ENCODE measurements at places on chromosomes 1 and 21.

GRCh38 chr1:83796409-83796808 is 202.5 kb downstream of the TTLL7 start:
- DNase-seq: no peak

- peak; percentile 3 for DNase-seq
Measured at GRCh38 chr1:112298558-112298957, 97.5 kb upstream of the CTTNBP2NL start.

- no peak for DNase-seq
Measured at GRCh38 chr1:248421384-248421783, 18.5 kb downstream of the OR2T1 start.

- no peak for DNase-seq
Measured at GRCh38 chr1:244350027-244350426, 101.7 kb downstream of the ADSS2 start.

DNA sequence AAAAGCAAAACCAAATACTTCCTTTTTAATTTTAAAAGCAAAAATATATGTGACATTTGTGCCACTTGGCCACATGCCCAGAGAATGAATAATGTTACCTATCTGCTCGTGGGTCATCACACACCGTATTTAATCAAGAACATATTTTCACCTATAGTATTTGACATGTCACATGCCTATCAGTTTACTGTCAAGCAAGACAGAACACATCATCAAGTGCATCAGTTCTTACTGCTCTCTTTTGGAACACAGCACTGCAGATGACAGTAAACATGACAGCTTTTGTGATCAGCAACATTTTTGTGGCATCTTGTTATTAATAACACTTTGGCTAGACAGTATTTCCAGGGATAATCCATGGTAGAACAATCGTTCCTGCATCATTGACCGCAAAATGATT is 134.4 kb downstream of the LRRC7 start:
- no peak for DNase-seq

GRCh38 chr1:98133131-98133530 is 212.3 kb upstream of the DPYD start:
- no peak for DNase-seq

DNA sequence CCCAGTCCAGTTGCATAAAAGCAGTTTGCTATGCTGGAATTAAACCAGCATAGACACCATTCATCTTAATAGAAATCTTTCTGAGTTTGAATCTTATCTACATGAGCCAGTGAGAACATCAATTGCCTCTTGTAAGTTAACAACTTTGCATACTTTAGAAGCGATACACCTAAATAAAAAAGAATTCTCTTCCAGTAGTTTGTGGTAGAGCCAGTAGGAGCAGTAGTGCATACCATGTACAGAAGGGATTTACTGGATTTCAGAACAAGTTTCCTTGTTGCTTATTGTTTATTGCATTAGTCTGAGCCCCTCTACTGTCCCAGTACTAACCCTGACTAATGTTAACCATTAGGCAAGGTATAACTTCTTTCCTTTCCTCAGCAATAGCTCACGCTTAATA is 313.1 kb downstream of the TGFB2 start:
- DNase-seq: no peak

- DNase-seq: no peak
Measured at GRCh38 chr1:212141404-212141803, 105.9 kb downstream of the DTL start.

DNA sequence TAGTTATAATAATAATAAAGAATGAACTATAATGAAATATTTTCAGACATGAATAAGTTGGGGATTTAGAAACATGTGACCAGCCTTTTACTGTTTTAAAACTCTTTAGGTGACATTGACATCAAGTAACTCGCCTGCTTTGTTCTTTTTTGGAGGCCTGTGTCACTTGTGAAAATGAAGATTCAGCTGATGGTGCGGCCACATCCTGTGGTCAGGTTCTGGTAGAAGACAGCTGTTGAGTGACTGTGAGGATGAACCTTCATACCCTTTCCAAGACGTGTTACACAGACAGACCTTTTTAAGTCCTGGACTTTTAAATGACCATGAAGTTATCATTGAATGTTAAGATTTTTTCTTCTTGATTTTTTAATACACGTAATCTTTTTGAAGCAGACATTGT is 10.3 kb downstream of the UTS2 start:
- DNase-seq: no peak

GRCh38 chr1:39132505-39133339 is 71.8 kb upstream of the MACF1 start:
- DNase-seq: no peak

DNA sequence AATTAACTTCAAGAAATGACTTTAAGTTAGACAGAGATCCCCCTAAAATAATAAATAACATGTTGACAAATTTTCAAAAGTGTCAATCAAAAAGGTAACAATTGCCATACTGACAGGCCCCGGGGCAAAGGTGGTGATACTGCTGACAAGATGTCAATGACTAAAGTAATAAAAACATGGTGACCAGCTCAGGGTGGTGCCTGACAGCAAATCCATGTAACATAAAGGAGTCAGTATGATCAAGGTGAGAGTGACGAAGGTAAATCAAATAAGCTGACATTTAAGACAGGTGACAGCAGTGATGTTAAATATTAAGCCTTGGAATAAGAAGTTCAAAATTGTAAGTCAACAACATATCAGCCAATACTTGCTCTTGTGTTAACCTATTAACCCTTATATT is 387.5 kb downstream of the DPYD start:
- no peak for DNase-seq

- no peak for DNase-seq
Measured at GRCh38 chr1:245605480-245606156, 450.8 kb downstream of the KIF26B start.

GRCh38 chr21:23394458-23394857 is 2212.8 kb downstream of the MRPL39 start:
- DNase-seq: no peak

- DNase-seq: no peak
Measured at GRCh38 chr1:167966050-167966449, 29.2 kb upstream of the MPC2 start.

- no peak for DNase-seq
Measured at GRCh38 chr1:235863699-235864093, 3.0 kb downstream of the LYST start.

GRCh38 chr1:67711855-67712212 is 26.8 kb downstream of the GADD45A start:
- DNase-seq: no peak

- DNase-seq: no peak
Measured at GRCh38 chr1:208899438-208899837, 655.3 kb upstream of the PLXNA2 start.

DNA sequence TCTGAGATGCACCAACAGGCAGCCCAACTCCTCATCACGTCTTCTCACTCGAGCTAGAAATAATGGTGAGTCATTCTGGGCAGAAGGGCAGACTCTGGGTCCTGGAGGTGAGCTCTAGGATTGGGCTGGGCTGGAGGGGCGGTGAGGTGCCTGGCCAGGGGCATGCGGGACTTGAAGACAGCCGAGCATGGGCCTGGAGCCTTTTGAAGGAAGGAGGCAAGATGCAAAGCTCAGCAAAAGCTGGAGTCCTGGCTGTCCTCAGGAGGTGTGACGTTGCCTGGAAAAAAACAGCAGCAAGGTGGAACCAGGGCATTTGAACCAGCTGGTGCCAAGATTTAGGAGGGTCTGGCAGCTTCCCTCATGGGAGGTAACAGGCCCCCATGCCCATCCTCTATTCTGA is 712 bp downstream of the KCNA2 start:
- no peak for DNase-seq

DNA sequence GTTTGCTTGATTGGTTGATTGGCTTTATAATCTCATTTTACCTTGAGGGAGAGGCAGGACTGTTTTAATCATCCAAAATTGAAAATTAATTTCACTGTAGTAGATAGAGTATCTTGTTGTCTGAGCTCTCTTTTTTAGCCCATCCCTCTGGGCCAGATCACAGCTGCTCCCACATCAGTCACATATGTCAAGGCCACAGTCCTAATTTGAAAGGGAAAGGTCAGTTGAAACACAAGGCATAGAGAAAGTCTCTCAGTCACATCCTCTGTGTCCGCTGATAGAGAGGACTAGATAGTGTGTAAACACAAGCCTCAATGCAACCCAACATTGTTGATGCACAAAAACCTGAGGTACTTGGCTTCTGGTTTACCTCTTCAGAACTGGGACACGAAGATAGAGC is 6.8 kb downstream of the C1orf74 start:
- no peak for DNase-seq

DNA sequence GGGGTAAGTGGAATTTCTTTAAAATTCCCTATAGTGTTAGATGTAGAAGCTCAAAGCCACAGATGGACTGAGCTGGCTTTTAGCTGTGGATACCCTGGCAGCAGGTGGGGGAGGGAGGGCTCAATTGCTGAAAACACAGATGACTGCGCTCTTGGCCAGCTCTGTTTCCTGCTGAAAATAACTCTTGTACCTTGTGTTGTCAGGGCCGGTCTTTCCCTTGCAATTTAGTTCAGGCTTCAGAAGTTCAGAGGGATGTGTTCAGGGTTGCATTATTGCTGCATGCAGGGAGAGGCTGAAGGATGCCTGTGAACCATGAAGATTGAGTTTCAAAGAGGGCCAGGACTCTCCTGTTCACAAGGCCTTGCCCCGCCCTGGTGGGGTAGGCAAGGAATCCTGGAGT is 58.1 kb upstream of the GCLM start:
- DNase-seq: no peak

DNA sequence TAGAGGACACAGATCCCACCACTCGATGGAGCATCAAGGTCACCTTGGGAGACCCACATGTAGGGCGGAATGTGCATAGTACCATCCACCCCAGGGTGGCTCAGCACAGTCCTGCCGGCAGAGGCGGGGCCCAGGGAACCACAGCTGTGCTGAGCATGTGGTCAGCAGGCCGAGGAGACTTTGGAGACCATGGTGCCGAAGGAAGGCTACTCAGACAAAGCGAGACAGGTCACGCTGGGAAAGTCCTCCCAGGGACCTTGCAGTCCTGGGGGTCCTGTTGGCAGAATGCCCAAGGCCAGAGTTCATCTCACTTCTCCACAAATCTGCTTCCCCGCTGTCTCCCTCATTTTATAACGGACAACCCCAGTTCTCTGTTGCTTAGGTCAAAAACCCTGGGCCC is 22.5 kb downstream of the WNT3A start:
- no peak for DNase-seq

DNA sequence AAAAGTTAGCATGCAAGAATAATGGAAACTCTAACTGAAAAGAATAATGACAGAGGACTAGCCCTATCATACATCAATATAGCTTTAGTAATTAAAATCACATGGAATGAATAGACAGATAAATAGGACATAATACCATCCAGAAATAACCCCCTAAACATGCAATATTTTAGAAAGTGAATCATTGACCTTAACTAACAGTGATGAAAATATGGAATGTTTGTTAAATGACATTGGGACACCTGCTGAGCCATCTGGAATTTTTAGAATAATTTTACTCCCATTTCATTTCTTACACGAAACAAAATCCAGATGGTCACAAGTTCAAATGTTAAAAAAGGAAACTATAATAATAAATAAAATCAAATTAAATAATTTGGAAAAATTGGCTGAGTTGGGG is 53.1 kb upstream of the FMO3 start:
- DNase-seq: no peak

- no peak for DNase-seq
Measured at GRCh38 chr1:79204779-79205479, 198.4 kb upstream of the ADGRL4 start.

GRCh38 chr1:19178734-19179398 is 31.2 kb downstream of the UBR4 start:
- no peak for DNase-seq

GRCh38 chr1:224159541-224159940 is 23.5 kb upstream of the DEGS1 start:
- DNase-seq: no peak

DNA sequence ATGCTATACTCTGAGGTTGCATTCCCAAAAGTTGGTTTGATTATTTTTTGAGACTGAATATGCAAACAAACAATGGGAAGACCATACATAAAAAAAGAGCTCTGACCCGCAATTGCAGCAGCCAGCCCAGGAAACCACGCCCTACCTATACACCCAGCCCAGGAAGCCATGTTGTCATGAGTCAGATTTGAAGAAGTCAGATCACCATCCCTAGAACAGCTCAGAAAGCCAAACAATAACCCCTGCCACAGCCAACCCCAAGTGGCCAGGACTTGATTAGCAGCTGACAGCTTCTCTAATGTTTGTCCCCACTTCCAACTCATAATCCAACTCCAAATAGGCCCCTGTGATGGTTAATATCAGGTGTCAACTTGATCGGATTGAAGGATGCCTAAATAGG is 621.9 kb downstream of the NPHP4 start:
- DNase-seq: no peak

- no peak for DNase-seq
Measured at GRCh38 chr1:202648605-202649226, 61.5 kb downstream of the SYT2 start.

- no peak for DNase-seq
Measured at GRCh38 chr1:228999446-229000170, 264.3 kb downstream of the RHOU start.

GRCh38 chr1:189616893-189617292 is 860.8 kb downstream of the BRINP3 start:
- DNase-seq: no peak

DNA sequence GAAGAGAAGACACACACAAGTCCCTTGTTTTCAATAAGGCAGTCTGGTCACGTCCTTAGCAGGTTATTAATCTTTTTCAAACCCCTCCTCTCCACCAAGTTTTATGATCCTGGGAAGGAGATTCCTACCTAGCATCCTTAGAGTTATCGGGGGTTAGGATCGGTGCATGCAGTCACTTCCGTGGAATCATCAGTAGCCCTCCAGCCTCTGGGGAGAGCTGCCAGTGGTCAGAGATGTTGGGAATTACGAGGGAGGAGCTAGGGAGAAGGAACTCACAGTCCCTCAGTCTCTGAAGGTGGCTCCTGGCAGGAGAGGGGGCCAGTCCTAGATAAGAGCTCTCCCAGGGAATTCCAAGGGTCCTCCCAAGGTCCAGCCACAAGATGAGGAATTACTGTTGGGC is 57.7 kb upstream of the ATP5PO start:
- no peak for DNase-seq

DNA sequence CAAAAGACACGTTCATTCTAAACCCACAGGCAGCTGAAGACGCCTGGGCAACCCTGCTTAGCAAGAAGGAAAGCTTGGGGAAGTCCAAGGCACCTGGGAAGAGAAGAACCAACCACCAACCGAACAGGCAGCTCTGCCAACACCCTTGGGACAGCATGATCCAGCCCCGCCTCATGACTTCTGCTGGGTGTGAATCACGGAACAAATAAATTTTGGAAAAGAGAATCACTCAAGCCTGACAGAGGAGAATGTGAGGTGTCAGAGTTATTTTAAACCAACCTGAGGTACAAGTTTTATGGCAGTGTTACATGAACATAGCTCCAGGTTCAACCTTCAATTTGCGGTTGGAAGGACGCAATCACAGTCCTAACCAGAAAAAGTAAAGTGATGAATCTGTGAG is 10.0 kb upstream of the PADI4 start:
- DNase-seq: no peak

- no peak for DNase-seq
Measured at GRCh38 chr1:84430546-84430945, 32.3 kb downstream of the DNASE2B start.

All from stimulated activated CD4-positive, alpha-beta T cell treated with anti-CD3 and anti-CD28 coated beads, Interleukin-12 subunit alpha, Interleukin-12 subunit beta, amount 100 ng/mL, for 4 hours (primary cell).